Heart right ventricle (tissue), 16 donors: ENCODE measurements at places on chromosomes 13 and 19. TPM values are rescaled to one million over a fixed set of nuclear protein-coding genes. Genes with fewer than 3 reads are reported as not detected.

DNA sequence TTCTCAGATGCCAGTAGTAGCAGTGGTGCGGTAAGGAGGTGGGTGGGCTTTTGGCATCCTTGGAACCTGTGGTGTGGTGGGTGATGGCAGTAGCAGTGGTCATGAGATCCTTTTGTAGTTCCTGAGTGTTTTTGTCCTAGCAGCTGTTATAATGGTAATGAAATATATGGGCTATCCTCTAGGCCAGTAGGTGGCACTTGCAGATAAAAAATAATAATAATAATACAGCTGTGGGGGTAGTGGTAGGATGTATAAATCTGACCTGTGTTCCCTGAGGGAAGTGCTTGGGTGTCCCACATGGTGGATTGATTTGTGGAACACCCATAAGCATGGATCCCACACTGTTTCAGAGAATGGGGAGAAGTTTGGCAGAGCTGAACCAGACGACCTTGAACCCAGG is 334.0 kb downstream of the SLITRK5 start:
- DNase-seq: no peak

ZNF625 gene
- total RNA-seq: 7.1 TPM

GRCh38 chr13:95295026-95295425 is 6.2 kb downstream of the ABCC4 start:
- no peak for DNase-seq

GRCh38 chr13:30753030-30753616 is 17.8 kb downstream of the ALOX5AP start:
- no peak for DNase-seq

TPTE2 gene
- not detected for total RNA-seq
